ENCODE measurements at places on chromosomes 1 and 21.
A peak's percentile ranks its signal among the peaks of the same experiment; 100 is the strongest.

- no peak for DNase-seq
Observed at GRCh38 chr1:221069178-221069903, 190.1 kb downstream of the HLX start.

DNA sequence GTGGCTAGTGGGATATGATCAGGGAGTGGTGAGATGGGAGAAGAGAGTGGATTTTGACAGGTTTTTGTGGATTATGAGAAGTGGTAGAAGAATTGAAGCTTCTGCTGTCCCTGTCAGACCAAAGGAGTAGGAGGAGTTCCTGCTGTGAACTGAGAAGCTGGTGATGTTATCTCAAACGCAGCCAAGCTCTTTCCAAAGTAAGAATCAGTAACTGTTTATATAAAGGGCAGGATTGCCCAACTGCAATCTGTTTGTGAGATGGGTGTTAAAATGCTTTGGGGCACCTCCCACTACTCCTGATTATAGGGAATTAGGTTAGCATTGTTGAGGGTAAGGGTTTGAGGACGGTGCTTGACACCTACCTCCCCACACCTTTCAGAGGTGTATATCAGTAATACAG lies 60.5 kb upstream of the USP25 start:
- no peak for DNase-seq

DNA sequence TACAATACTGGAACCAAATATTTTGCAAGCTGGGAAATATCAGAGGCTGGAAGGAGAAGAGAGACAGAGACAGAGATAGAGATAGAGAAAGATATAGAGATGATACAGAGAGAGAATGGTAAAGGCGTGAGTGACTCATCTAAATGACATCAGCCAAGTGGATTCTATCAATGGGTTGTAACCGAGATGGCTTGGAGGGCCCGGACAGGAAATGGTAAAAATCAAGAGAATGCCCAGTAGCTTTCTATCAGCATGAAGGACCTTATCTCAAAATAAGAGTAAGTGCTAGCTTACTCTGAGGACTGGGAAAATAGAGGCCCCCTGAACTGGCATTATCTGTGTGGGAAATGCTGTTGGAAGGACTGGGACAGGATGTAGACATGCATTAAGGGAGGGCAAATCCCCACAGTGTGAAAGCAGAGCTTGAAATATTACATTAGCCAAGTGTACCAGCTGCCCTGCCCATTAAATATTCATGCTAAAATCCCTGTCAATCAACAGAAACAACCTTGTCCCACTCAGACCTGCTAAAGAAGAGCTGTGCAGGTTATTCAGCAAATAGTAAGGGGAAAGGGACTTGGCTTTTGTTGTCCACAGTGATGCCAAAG lies 76.6 kb upstream of the ZNF644 start:
- no peak for DNase-seq

GRCh38 chr1:37294096-37294495 lies 180.3 kb upstream of the ZC3H12A start:
- DNase-seq: no peak

DNA sequence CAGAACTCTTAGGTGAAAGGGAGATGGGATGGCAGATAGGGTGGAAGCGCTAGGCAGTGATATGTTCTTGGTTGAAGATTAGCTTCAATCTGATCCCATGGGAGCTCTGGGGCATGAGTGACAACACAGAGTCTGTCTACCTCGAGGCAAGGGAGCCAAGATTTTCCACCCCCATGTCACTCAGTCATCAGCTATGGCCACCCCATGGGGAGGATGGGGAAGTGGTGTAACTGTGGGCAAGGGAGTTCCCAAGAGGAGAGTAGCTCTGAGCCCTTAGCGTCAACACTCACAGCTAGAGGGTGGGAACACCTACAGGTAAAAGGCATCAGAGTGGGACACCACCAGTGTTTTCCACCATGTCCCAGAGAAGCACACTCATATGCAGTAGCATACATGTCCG lies 30.3 kb upstream of the C1QA start:
- no peak for DNase-seq

DNA sequence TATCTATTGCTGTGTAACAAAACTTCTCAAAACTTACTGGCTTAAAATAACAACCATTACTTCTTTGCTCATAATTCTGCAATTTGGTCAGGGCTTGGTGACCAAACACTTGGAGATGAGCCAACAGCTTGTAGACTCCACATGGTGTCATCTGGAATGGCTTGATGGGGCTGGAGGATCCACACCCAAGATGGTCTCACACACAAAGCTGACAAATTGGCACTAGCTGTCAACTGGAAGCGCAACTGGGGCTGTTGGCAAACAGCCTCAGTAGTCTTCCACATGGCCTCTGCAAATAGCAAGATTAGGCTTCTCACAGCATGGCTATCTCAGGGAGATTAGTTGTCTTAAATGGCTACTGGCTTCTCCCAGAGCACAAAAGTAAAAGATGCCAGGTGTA lies 27.1 kb upstream of the MTF2 start:
- DNase-seq: no peak

GRCh38 chr1:9766759-9767442 lies 56.9 kb downstream of the CLSTN1 start:
- no peak for DNase-seq

DNA sequence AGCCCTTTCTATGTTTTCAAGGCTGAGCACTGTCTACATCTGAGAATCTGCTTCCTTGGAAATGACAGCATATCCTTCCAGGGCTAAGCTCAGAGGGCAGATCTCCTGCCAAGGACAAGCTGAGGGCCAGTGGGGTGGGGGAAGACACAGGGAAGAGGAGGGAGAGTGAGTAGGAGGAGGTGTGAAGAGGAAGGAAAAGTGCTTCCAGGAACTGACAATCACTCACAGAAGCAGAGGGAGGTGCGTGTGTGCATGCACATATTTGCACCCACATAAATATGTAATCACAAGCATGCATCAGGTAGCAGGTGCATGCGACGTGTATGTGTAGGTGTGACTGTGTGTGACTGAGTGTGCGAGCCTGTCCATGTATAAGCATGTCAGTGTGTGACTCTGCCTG lies 43.7 kb upstream of the SCMH1 start:
- DNase-seq: no peak

DNA sequence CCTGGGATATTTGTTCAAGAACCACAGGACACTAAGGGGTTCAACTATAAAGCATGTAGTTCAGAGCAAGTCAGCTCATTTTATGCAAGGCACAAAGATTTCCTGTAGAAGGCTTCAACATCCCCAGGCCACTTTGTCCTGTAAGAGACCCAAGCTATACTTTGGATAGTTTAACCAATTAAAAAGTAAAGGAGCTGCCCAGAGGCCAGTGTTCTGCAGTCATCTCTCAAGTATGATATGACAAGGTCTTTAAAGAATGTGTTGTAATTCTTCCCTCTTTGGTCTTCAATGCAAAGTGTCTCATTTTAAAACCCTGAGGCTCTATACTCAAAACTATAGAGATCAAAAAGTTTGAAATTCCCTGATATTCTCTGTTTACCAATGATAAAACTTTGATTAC lies 34.1 kb downstream of the KRTAP20-3 start:
- DNase-seq: no peak

DNA sequence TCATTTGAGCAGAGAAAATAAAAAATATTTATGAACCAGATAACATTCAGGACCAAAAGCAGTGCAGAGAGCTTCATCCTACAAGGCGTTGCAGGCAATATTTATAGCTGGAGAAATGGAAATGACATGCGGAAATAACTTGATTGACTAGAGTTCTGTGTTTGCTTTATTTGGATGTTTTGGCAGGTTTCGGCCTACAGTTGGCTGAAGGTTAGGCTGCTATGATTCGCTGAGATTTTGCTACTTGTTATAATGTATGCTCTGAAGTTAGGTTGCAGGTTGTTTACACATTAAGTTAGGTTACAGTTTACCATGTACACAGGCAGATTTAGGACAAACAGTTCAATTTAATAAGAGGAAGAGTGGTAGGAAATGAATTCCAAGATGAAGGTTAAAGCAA lies 632 bp upstream of the OR13G1 start:
- no peak for DNase-seq

GRCh38 chr1:234533034-234533891 lies 54.3 kb upstream of the TARBP1 start:
- DNase-seq: no peak

- DNase-seq: no peak
Observed at GRCh38 chr1:151326619-151327222, 495 bp downstream of the PI4KB start.

DNA sequence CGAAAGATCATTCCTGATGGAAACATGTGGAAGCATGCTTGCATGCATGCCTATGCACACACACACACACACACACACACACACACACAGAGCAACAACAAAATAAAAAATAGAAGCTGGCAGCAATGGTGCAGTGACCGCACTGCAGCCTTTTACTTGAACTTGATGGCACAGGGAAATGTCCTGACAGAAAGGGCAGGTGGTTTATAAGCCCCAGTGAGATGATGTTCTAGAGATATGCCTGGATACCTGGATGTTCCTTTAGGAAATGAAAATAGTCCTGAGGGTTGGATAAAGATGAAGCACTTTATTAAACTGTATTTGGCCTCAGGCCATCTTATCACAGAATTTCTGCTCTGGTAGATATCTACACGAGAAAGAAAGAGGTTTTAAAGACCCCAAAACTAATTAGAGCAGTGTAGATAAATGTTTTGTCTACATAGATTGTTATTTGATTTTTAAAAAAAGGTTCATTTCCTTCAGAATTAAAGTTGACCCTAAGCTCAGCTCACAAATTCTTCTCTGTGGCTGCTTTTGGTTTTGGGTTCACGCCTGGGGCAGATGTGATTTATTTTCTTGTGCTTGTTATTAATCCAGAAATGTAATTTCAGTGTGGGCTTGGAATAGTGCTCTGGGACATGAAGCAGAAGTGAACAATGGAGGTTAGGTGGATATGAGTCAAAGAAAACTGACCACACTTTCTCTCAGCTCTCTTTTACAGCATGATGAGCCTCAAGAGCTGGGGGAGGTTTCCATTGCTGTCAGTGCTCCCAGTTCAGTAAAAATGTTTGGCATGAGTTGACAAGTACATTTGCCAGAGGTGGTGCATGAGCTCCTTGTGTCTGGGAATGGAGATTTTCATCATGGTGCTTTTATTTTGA lies 22.9 kb downstream of the ADAM30 start:
- DNase-seq: no peak

DNA sequence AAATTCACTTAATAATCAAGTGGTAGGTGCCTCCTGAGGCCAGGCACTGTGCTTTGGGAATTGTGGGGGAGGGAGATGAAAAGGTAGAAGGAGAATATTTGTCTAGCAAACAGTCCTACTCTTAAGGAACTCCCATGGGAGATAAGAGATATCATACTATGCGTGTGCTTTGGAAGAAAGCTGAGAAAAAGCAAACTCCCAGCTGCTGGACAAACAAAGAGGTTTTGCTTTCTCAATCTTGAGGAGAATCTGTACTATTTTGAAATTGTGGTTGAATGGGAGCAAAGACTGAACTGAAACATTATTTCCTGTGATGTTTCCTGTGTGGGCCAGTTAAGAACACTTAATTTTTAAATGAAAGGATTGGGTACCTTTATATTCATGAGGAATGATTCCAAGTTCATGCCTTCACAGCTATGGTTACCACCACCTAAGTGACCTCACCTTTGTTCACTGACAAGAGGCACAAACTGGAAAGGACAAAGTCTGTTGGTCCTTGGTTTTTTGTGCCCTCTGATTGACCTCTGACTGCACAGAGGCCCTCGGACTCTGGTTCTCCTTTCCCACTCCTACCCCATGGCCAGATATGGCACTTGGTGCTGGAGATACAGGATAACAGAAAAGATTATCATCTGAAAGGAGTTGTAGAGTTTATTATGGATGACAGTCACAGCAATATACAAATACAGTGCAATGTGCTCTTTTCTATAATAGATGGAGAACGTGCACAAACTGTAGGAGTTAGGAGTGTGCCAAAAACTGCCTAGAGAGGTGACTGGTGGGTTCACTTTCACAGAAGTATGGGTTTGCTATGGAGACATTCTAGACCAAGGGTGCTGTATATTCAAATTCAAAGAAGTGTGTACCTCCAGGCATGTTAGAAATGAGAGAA lies 1.6 kb downstream of the CD53 start:
- DNase-seq: no peak

- DNase-seq: peak; percentile 45
Observed at GRCh38 chr21:44920694-44921604, at the start of gene ITGB2. Gene ITGB2 (minus strand): TSS chr21:44920899. CDS start chr21:44910782, 10,117 bp downstream.

- DNase-seq: no peak
Observed at GRCh38 chr1:205077934-205078311, 6.3 kb downstream of the TMEM81 start.

DNA sequence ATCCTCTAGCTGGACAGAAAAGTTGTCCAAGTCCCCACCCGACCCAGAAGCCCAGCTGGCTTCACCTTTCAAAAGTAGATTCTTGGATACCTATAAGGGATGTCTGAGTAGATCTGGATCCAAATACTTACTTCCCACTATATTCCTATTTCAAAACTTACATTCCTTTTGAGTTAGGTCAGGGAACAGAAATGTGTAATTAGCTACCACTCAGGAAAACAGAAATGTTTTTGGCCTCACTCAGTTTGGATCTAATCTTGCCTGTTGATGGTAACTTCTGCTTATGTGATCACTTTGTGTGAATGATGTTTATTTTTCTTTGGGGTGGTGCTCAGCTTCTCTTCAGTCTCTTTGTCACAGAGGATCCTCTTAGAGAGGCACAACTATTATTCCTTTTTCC lies 814.4 kb upstream of the RGS18 start:
- DNase-seq: no peak

DNA sequence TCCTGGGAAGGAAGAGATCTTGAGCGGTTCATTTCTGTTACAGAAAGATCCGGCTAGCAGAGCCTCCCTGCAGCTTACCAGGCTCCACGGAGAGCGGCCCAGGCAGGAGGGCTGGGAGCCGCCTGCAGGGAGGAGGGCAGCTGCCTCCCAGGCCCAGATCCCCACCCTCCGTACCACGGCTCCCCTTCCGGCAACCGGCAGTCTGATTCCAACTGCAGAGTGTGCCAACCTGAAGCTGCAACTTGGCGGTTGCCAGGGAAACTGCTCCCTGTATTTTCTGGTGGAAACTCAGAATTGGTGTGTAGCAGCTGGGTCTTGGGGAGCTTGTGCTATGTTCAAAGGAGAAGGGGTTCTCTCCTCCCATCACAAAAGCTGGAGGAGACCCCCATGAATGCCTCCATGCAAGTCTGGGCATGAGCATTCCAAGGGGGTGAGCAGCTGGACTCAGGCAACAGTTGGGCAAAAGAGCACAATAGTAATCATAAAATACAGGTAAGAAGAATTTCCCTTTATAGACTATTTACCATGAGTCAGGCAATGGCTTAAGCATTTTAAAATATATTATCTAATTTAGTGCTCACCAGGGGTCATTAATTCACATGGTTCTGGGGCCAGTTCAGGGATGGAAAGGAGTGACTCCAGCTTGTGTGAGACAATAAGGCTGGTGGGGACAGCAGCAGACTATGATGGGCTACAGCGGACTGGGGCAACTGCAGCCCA lies 46.1 kb upstream of the KAZN start:
- no peak for DNase-seq

Data from stimulated activated CD8-positive, alpha-beta memory T cell treated with anti-CD3 and anti-CD28 coated beads, Interleukin-12 subunit alpha, Interleukin-12 subunit beta, amount 100 ng/mL, for 4 hours (primary cell).